ENCODE measurements at places on chromosomes 4 and X.

DNA sequence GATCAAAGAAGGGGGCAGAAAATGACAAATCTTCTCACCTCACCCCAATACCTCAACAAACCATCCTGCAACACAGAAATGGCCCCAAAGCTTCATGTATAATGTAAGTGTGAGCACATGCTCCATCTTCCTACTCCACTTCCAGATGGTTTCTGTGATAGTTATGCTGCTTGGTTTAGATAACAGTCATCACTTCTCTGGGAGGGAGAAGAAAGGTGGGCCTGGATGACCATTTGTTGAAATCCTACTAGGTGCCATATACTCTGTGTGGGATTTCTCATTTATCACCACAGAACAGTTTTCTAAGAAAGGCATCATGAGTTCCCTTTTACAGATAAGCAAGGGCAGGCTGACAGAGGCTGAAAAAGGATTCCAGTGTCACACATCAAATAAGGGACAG is 31.3 kb upstream of the NXF3 start:
- no peak for DNase-seq

- no peak for DNase-seq
Observed at GRCh38 chr4:1359144-1359501, 12.1 kb downstream of the UVSSA start.

GRCh38 chr4:89175611-89176010 is 64.3 kb downstream of the TIGD2 start:
- no peak for DNase-seq

- no peak for DNase-seq
Observed at GRCh38 chrX:906586-906985, 276.0 kb downstream of the SHOX start.

GRCh38 chr4:52604215-52604614 is 54.9 kb downstream of the USP46 start:
- DNase-seq: no peak

DNA sequence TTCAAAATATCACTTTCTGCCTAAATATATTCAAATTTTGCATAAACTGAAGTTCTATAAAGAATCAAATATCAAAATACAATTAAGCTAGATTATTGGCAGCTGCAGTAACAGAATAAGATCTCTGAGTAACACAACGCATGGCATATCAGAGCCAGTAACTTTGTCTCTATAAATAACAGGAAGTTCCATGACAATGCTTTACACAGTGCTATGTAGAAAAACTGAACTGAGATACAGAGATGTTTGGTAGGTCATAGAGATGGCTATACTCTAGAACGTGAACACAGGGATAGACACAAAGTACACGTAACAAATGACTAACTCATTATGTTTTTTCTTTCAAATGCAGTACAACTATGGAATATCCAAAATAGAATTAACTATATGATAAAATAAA is 18.2 kb downstream of the UBE2D3 start:
- DNase-seq: no peak

- no peak for DNase-seq
Observed at GRCh38 chr4:41058426-41058825, 155.9 kb downstream of the APBB2 start.

- DNase-seq: no peak
Observed at GRCh38 chr4:46934726-46935125, 25.7 kb upstream of the COX7B2 start.

GRCh38 chrX:150731795-150732194 is 38.6 kb downstream of the MTMR1 start:
- no peak for DNase-seq

DNA sequence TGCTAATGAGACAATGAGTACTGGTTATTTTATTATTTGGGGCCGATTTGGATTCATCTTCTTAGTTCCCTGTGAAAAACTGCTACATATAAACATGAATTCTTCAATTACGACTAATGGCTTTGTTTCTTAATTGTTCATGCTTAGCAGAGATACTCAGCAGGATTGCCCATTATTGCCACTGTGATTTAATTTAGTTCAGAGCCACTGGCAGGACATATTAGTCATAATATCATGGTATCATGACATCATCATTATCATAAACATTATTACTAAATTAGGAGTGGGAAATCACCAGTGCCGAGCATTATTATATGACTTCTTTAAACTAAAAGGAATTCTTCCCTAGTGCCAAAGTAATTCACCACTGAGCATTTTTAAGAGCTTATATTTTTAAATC is 201.4 kb downstream of the SPOCK3 start:
- DNase-seq: no peak

- peak; percentile 78 for DNase-seq
Observed at GRCh38 chr4:112817933-112818593, 181.1 kb downstream of the LARP7 start.

GRCh38 chr4:110621328-110621812 is 1.5 kb downstream of the PITX2 start:
- DNase-seq: no peak

DNA sequence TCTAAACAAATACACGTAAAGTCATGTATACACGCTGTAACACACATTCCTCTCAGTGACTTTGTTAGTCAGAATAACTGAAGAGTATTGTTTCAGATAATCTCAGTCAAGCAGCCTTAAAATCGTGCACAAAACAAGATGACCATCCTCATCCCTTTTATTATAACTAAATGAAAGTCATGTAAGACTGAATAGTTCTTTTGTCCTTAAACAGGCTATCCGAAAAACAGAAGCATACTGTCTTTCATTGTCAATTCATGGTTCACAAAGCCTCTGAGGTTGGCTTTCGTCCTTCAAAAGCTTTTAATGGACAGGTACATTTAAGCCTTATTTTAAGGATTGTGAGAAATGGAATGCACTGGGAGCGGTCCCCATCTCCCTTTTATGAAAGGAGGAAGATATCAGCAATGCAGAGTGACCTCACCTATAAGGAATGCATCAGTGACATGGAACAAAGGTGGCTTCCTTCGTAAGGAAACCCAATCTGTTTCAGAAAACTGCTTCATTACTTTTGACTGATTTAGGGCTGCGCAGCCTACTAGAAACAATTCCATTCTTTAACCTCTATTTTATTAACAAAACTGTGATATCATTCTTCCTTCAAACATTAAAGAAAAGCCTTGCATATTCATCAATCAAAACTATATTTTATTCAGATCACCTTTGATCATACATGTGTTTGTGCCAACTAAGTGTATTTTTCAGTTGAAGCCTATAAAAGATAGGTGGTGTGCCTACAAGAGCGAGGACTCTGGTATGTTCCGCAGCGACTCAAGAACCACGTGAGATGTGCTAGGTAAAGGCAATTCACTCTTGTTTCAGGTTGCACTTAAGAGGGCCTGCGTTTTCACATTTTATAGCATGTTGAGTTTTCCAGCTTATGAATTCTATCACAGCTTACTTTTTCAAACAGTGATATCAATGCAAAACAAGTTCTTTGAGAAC is 19.2 kb downstream of the SH3RF1 start:
- no peak for DNase-seq

DNA sequence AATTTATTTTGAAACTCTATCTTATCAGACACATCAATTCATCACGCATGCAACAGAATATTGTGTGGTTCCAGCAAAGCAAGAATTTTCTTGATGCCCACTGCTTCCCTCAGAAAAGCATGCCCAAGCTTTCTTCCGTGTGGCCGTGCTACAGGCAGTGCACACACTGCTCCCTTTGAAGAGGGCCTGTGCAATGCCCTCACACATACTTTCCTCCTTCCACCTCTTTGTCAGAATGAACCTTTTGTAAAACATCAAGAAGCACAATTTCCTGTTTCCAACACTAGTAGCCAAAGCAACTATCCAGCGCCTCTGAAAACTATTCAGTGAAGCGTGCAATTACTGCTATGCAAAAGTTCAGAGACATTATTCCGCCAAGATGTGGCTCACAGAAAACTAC is 201.7 kb downstream of the NLGN4X start:
- no peak for DNase-seq

- no peak for DNase-seq
Observed at GRCh38 chrX:31353095-31353494, 281.3 kb upstream of the FTHL17 start.

GRCh38 chr4:38489011-38489861 is 174.8 kb upstream of the KLF3 start:
- no peak for DNase-seq

DNA sequence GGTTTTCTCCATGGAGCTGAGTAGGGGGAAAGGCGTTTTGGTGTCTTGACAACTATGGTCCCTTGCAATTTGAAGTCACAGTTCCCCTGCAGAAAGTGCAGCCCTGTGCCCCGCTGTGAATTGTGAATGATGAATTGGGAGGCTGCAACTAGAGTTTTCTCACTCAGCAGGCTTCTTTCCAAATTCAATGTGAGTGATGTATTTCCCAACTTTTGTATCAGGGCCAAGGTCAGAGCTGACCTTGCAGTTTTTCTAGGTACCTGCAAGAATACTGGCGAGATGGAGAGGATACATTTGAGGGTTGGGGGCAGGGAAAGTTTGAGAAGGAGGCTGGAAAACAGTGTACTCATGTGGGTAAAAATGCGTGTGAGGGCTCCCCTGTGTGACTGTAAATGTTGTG is 11.7 kb downstream of the PHEX start:
- no peak for DNase-seq

- DNase-seq: no peak
Observed at GRCh38 chr4:185640811-185641675, 105.7 kb upstream of the PDLIM3 start.

GRCh38 chrX:134443020-134443419 is 16.9 kb upstream of the HPRT1 start:
- DNase-seq: no peak

DNA sequence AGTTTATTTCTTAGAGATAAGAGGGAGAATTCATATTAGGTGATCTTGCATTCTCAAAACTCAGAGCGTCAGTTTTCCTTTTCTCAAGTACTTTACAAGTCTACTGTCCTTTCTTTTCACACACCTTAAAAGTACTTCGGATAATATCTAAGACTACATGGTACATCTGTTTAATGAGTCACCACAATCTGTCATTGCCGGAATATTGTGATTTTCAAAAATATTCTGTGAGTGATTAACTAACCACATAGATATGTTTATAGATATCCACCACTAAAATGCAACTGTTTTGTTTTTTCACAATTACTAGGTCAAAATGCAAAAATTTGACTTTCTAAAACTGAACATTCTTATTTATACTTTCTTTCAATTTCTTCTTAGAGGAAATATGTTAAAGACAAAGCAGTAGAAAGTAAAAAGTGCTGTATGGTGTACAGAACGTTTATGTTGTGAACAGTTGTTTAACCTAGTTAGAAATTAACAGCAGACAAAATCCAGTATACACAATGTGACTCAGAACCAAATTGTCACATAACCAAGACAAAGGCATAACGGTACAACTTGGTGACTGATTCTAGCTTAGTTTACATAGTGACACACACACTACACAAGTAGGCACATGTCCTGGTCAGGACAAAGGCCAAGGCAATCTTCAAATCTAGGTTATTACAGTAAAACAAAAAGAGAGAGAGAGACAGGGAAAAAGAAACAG is 482.9 kb downstream of the NAF1 start:
- no peak for DNase-seq

DNA sequence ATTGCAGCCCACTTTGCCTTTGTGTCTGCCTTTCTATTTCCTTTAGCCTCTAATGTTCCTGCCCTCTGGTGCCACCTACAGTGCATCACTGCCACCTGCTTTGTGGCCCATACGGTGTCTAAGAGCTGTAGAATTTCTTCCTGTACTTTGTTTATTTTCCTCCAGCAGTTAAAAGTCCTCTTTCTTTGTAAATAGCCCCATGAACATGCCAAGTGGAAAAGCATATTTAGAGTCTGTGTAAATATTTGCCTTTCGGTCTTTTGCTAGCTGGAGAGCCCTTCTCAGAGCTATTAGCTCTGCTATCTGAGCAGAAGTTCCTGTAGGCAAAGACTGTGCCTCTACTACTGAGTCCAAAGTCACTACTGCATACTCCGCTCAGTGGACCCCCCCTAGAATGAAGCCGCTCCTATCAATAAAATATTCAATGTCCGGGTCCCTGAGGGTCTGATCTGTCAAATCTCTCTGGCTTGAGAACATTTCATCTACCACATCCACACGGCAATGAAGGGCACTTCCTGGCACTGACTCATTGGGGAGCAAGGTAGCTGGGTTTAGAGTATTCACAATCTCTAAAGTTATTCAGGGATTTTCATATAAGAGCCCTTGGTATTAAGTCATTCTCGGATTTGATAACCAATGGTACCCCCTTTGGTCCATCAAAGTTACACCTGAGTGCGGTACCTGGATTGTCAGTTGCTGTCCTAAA is 36.3 kb downstream of the SULT1E1 start:
- no peak for DNase-seq

GRCh38 chr4:115090483-115091075 is 22.8 kb downstream of the NDST4 start:
- DNase-seq: no peak

GRCh38 chr4:150278206-150278605 is 200.0 kb downstream of the DCLK2 start:
- no peak for DNase-seq

- no peak for DNase-seq
Observed at GRCh38 chr4:6277139-6277802, 7.6 kb downstream of the WFS1 start.

DNA sequence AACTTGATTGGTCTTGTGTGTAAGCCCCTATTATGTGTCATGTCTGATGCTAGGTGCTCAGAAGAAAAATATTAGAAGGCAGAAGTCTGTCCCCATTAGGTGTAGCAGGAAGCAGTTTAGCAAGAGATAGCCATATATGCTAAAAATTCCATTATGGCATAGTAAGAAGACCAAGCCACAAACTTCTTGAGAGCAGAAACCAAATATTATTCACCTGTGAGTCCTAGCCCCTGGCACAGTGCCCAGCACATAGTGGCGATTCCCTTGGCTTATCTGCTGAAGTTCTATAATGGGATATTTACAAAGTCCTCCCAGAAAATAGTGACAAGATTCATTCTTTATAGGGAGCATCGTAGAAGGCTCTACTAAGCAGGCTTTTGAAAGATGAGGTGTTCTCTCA is 174.4 kb downstream of the RAB28 start:
- no peak for DNase-seq

GRCh38 chr4:14850455-14851097 is 151.7 kb upstream of the CPEB2 start:
- DNase-seq: no peak
